ENCODE measurements at places on chromosomes 3 and 15.
A peak's percentile ranks its signal among the peaks of the same experiment; 100 is the strongest.

DNA sequence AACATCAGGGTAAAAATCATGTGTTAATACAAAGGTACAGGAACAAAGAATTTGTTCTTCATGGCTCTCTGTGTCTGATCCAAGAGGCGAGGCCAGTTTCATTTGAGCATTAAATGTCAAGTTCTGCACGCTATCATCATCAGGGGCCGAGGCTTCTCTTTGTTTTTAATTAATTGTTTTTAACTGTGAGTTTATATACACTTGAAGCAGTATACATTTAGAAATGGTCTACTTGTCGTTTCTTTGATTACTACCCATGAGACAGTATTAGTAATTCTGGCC, 21.2 kb upstream of the OCA2 start:
- no peak for DNase-seq

DNA sequence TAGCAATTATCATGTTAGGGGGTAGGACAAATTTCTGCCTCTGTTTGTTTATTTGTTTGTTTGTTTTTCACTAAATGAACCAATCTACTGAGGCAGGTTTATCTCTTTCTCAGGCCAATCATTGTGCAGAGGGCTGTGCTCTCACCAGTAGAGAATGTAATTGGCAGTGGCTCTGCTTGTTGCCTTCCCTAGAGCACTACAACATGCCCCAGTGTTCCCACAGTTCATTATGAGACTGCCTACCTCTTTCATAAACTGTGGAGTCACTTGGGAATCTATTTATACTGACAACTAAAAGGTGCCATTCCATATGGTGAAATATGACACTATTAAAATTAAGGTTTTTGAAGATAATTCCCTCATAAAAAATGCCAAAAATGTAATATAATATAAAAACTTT, 196.3 kb upstream of the ALCAM start:
- DNase-seq: no peak

DNA sequence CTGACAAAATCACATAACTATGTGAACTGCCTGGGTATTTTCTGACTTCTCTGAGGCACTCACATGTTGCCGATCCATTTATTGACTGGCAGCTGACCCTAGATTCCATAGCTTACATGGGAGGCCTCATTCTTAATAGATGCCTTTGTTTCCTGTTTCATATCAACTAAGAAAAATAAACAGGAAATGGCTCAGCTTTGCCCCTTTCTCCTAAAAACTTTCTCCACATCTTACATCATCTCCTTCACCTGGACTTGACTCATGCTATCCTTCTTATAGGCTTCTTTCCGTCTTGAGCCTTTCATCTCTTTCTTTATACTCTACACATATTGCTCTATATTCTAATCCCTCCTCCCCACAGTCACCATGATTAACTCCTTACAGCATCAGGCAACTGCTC, 38.0 kb downstream of the TXNRD3 start:
- no peak for DNase-seq

- peak; percentile 15 for DNase-seq
These were observed 169.5 kb downstream of the ATP10A start for GRCh38 chr15:25693321-25694238.

DNA sequence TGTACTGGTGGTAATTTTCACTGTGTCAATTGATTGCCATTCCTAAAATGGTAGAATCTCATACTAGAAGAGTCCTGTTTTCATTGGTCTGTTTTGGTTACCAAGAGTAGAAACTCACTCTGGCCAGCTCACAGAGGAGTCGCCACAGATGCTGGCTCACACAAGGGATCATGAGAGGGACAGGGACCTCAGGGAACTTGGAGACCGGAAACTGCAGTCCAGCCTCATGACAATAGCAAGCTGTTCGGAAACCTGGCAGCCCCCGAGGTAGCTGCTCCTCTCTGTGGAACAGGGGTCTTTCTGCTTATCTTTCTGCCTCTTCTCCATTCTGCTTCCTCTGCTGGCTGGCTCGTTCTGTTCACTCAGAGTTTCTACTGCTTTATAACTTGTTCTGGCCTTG, 192.9 kb downstream of the PLCL2 start:
- no peak for DNase-seq

DNA sequence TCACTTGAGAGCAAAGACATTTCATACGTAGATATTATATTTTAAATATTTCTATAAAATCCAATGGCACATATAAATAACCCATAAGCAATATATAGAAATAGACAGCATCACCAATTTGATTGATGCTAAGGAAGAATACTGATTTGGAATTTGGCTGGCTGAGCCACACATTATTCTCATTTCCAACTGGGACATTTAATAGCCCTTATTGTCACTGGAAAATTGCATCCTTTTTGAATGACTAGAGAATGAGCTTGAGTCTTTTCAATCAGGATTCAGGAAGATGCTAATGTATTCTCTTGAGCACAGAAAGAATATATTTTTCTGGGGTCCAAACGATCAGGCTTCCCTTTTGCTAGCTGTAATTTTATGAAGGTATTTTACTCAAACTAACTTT, 70.9 kb upstream of the KCNH8 start:
- DNase-seq: no peak

DNA sequence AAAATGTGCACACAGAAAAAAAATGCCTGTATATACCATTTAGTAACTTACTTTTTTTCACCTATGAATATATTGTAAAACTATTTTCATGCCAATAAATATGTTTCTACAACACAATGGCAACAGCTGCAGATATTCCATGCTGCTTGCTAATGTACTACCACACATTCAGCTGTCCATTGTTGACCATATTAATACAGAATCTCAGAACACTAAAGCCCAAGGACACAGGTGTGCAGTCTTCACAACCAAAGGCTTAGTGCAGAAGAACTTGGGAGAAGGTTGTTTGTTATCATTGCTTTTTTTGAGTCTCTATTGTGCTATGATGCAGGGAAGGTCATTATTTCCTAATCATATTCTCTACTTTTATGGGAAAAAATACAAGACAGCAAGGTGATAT, 79.6 kb downstream of the DIPK2A start:
- DNase-seq: no peak

DNA sequence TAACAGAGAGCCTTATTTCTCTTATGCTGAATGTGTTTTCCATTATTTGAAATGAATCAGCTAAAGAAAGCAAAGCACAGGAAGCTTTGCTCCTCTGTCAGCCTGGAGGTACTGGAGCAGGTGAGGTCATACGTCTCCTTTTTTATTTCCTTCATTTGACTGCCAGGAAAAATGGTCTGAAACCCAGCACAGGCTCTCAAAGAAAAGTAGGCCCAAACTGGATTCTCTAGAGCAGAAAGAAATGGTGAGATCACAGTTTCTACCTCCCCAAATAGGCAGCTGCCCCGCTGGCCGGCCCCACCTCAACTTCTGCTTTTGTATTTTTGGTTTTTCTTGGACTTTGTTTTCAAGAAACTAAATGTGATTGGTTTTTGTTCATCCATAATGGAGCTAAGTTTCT, 95.1 kb downstream of the RPL39L start:
- no peak for DNase-seq

- DNase-seq: no peak
These were observed 120.2 kb downstream of the EPHA3 start for GRCh38 chr3:89227634-89228033.

- no peak for DNase-seq
These were observed 152.0 kb downstream of the SCAPER start for GRCh38 chr15:76753131-76753530.

All from body of pancreas (tissue), 4 donors.